PC-3 (cell line): ENCODE measurements at places on chromosomes 12 and 14.
A peak's percentile ranks its signal among the peaks of the same experiment; 100 is the strongest.

DNA sequence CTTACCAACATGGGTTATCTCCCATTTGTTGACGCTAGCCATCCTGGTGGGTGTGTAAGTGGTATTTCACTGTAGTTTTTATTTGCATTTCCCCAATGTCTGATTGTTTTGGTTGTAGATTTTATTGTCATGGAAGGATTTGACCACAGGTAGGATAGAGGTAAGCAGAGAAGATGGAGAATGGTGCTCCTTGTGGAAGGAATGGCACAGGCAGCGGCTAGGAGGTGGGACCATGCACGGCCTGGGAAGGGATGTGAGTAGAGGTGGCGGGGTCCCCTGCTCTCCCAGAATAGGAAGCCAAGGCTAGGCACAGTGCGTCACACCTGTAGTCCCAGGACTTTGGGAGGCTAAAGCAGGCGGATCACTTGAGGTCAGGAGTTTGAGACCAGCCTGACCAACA lies 41.4 kb downstream of the PHETA1 start:
- no peak for DNase-seq

- DNase-seq = peak; percentile 88
Observed at GRCh38 chr12:117857632-117858612, 110.9 kb downstream of the KSR2 start.

- no peak for DNase-seq
Observed at GRCh38 chr14:26081043-26081442, 516.8 kb downstream of the NOVA1 start.

GRCh38 chr14:21537090-21537424 lies 10.9 kb upstream of the SALL2 start:
- DNase-seq = no peak

GRCh38 chr12:98724384-98725155 lies 79.5 kb downstream of the APAF1 start:
- DNase-seq = no peak

- peak; percentile 36 for DNase-seq
Observed at GRCh38 chr12:120115692-120116440, 687 bp downstream of the RAB35 start.

- no peak for DNase-seq
Observed at GRCh38 chr12:63164911-63165310, 13.9 kb upstream of the AVPR1A start.

DNA sequence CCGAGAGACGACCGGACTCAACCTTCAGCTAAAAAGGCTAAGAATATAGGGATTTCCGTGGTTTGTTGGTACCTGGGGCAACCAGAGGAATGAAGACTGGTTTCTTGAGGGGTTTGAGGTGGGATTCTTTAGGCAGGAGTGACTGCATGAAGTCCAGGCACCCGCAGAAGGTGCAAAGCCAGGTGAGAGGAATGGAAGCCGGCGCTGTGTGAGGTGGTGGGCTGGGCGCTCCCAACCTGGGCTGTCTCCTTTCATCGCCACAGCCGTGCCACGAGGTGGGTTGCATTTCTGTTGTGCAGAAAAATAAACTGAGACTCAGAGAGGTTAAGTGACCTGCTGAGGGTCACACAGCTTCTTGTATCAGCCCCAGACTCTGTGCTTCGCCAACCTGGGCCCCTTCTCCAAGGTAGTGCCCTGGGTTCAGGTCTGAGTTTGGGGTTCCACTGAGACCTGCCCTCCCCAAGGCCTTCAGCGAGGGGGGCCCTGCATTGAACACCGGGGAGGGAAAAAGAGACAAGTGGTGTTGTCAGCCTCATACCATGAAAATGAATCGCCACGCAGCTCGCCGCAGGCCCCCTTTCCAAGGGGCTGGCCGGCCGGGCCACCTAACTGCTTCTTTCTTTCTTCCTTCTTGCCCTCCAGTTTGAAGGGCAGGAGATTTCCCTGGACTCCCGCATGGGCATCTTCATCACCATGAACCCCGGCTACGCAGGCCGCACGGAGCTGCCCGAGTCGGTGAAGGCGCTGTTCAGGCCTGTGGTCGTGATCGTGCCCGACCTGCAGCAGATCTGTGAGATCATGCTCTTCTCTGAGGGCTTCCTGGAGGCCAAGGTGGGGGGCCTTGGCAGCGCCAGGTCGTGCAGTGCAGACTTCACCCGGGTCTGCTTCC lies 88.4 kb downstream of the DNAH10 start:
- no peak for DNase-seq

DNA sequence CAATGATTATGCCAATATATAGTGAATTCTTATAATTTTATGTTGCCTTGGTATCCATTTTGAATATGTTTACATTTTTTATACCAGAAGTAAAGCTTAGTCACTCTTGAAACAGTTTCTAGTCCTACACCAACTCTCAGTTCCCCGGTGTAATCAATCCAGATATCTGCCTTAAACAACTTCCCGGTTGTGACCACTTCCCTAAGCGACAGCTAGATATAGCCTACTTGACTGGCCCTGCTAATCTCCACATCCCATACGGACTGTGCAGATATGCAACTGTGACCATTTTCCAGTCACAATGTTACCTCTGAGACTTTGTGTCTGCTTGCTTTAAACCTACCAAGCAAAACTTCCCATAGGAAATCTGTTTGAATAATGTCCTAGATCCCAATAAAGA lies 1551.5 kb upstream of the SEL1L start:
- DNase-seq = no peak

- DNase-seq = no peak
Observed at GRCh38 chr14:57714487-57714931, 151.4 kb downstream of the SLC35F4 start.

- no peak for DNase-seq
Observed at GRCh38 chr14:30849354-30849753, 25.0 kb upstream of the COCH start.

GRCh38 chr12:51777457-51777856 lies 71.1 kb downstream of the FIGNL2 start:
- DNase-seq = no peak

GRCh38 chr12:49255857-49256637 lies 8.8 kb upstream of the TUBA1C start:
- no peak for DNase-seq

DNA sequence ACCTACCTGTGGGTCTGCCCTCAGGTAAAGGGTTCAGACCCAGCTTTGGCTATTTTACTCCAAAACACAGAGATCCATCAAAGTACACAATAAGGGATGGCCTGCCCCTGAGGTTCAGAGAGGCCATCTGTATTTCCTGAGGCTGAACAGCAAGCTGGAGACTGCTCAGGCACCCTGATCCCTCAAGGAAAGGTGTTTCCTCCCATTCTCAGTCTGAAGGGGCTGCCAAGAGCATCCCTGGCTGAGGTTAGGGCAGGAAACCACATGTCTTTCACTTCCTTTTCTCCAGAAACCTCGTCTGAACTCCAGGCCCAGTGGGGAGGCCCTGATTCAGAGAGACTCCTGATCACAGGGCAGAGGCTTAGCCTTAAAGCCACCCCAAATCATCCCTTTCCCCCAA lies 1.5 kb downstream of the RILPL1 start:
- DNase-seq = no peak

GRCh38 chr12:102479099-102479885 lies 1.1 kb downstream of the IGF1 start:
- DNase-seq = no peak

GRCh38 chr14:90820958-90821357 lies 4.7 kb upstream of the TTC7B start:
- peak; percentile 66 for DNase-seq
